ENCODE measurements at places on chromosomes 16 and 17.

DNA sequence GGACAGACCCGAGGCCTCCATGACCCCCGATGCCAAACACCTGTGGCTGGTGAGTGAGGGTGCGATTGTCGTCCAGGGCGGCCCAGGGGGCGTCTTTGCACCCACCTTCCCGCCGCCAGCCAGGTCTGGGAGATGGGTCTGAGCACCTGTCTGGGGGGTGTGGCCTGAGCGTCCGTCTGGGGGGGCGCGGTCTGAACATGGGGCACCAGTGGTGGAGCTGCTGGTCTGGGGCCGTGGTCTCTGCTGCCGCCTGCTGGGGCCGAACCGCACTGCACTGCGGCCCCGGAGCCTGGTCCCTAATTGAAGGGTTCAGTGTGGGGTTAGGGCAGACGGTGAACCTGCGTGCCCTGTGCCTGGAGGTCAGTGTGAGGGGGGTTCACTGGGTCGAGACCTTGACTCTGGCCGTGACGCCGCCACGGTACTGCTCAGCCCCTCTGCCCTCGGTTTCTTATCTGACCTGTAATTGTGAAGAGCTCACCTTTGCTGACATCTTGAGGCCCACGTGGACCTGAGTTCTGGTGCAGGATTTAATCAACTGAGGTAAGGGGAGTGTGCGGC is 12.6 kb upstream of the TCF25 start:
- peak; percentile 24 for DNase-seq

DNA sequence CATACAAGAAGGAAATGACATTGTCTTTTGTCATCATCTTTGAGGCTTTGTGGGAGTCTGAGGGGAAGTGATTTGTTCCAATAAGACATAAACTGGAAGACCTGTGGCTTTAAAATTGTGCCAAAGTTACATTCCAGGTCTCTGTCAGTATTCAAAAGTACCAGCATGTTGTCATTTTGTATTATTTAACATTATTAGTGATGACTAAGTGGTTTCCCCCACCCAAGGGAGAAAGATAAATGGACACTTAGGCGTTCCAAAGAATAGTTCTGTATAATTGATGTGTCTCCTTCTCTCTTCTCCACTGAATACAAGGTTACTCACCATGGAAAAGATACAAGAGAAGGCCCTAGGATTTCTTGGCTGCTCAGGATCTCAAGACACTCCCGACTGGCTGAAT is 3.8 kb downstream of the CFAP97D1 start:
- DNase-seq, result peak; percentile 86

- no peak for DNase-seq
These were observed 1.5 kb downstream of the LIMD2 start for GRCh38 chr17:63698381-63698885.

DNA sequence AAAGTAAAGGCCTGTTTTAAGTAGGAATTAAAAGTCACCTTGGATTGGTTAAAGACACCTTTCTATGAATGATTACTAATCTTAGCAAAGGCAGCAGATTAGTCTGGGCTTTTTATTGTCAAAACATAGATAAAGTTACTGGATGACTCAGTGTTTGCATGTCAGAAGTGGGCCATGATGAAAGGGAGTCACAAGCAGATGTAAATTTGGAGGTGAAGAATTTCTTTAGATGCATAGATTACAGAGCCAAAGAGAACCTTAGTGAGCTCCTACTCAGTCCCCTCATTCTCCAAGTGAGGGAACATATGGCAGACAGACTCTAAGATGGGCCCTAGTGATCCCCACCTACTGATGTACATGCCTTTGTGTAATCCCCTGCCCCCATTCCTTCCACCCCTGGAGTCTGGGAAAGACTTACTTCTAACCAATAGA is 124.5 kb downstream of the HS3ST3A1 start:
- peak; percentile 38 for DNase-seq

- DNase-seq, result no peak
These were observed 42.1 kb downstream of the AIPL1 start for GRCh38 chr17:6392609-6393350.

DNA sequence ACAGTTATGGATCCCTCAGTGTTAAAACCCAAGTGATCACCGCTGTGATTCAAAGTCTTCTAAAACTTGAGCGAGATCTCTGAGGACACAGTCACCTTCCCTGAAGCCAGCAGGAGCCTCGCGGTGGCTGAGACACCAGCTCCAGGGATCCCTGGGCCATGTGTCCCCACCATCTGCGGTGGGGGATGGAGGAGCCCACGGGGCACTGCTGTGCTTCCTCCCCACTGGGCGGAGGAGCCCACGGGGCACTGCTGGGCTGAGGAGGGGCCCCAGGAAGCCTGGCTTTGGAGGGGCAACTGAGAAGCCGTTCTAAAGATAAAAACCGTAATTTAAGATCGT is 65.7 kb upstream of the METRNL start:
- no peak for DNase-seq

- DNase-seq, result no peak
These were observed 12.8 kb downstream of the CANT1 start for GRCh38 chr17:78996781-78997201.

GRCh38 chr17:8087075-8087951 is at the start of gene ALOX12B:
Gene ALOX12B, minus strand, starts transcription at chr17:8087716. Its CDS starts 274 bp downstream, at chr17:8087442.
- no peak for DNase-seq

DNA sequence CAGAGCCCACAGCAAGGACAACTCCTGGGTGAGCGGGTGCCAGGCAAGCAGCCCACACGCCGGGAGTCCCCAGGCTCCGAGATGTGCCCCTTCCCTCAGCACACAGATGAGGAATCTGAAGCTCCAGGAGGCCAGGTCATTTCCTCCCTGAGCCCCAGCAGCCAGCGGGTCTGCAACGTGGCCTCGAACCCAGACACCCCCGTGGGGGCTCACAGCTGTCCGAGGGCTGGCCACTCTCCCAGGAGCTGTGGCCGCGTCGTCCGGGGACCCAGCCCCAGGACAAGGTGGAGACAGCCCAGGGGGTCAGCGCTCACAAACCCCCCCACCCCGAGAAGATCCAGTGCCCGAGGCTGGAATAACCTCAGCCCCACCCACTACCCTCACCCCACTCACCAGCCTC is 17.4 kb upstream of the C1QTNF8 start:
- DNase-seq, result no peak

GRCh38 chr17:45277992-45278391 is 16.1 kb upstream of the SPATA32 start:
- peak; percentile 30 for DNase-seq

- peak; percentile 81 for DNase-seq
These were observed 4.6 kb downstream of the GAN start for GRCh38 chr16:81319221-81319912.

- DNase-seq, result no peak
These were observed 10.6 kb downstream of the RMI2 start for GRCh38 chr16:11355862-11356261.

DNA sequence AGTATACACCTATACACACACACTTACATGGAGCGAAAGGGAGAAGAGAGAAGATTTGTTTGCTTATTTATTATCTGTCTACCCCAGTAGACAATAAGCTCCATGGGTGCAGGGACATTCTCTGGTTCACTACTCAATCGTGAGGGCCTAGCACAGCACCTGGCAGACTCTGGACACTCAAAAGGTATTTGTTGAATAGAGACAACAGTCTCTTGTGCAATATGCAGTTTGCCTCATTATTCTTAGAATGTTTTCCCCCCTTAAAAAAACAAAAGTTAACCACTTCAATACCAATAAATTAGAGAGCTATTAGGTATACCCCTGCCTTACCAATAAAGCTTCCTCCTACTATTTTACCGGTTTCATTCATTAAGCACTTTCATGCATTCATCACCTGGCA is 2.0 kb downstream of the AKAP10 start:
- DNase-seq, result no peak

DNA sequence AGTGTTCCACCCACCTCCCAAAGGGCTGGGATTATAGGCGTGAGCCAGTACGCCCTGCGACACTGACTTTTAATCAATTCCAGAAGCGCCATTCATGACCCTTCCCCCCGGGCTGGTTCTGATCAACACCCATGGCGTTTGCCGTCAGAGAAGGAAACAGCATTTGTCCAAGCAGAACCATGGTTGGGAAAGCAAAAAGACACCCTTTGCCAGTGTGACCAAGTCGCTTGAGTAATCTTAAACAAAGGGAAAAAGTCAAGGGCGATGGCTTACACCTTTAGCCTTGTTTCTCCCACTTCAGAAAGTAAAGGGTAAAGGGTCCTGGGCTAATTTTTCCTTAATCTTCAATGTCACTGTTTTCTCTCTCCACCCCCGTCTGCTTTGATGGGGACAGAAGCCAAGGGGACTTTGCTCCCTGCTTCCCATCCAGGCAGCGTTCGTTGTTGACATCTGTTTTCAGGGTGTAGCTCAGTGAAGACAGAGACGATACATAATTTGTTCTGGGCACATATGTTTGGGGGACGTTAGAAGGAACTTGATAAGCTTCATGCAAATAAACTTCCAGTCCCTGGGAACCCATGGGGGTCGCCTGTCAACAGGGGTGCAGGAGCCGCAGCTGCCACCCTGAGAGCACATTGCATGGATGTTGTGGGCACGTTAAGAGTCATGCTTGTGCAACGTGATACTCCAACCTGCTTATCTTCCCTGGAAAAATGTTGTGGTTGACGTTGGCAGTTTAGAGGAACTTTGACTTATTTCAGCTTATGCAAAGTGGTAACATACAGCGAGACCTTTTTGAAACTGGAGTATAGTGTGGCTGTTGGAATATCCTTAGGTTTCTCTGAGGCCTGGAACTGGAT is 50.6 kb upstream of the TANGO6 start:
- DNase-seq, result peak; percentile 55

- no peak for DNase-seq
These were observed 5.6 kb downstream of the RFWD3 start for GRCh38 chr16:74661064-74661463.

GRCh38 chr17:40610359-40610758 is 37.3 kb downstream of the SMARCE1 start:
- no peak for DNase-seq

DNA sequence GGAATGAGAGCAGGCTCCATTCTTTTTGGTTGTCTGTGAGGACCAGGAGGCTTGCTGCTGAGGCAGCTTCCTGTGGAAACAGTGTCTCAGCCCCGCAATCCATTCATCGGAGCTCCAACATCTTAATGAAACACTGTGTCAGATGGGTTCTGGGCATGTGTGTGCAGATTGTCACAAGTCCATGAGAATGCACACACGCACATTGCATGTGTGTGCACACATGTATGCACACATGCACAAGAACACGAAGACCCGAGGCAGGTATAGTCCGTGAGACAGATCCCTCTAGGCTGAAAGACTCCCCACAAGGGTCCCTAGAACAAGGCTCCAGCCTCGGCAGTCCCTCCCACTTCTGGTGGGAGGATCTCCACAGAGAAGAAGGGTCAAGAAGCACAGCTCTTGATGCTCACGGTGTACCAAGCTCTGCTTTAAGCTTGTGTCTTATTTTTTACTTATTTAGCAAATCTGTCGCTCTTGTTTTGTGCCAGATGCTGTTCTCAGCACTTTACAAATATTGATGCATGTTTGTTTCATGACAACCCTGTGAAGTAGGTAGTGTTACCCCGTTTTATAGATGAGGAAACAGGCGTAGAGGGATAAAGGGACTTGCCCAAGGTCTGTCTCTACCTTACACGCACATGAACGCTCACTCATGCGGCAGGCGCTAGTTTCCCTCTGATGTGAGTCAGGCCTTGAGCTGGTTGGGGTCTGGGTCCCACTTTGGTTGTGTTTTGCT is 213.1 kb downstream of the SEC14L1 start:
- no peak for DNase-seq

- peak; percentile 43 for DNase-seq
These were observed 15.8 kb upstream of the AKTIP start for GRCh38 chr16:53518550-53519416.

- DNase-seq, result no peak
These were observed 35.2 kb upstream of the ATP2C2 start for GRCh38 chr16:84332975-84333684.

DNA sequence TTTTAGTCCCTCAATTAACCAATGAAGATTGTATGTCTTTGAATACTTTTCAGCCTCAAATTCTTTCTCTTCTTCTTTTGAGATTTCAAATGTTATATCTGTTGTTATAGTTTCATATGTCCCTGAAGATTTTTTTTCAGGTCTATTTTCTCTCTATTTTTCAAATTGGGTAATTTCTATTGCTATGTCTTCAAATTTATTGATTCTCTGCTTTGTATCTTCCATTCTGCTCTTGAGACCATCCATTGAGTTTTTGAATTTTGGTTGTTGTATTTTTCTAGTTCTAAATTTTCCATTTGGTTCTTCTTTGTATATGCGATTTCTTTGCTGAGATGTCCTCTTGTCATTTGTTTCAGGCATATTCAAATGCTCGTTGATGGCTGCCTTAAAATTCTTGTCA is 26.7 kb downstream of the MAP2K6 start:
- DNase-seq, result no peak

DNA sequence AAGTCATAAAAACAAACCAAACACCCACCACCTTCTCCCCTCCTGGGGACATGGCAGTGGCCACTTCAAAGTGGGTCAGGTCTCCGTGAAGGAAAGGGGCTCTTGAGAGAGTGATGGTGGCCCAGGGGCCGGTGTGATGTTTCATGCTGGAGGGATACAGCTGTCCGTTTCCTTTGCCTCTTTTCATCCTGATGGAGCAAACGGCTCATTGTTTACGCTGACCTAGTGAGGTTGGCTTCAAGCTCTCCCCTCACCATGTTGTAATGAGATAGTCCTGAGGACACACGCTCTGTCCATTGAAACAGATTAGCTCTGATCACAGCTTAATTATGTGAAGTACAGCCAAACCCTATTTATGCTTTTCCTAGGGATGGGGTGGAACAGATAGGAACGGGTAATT is 34.2 kb downstream of the CDH13 start:
- no peak for DNase-seq

DNA sequence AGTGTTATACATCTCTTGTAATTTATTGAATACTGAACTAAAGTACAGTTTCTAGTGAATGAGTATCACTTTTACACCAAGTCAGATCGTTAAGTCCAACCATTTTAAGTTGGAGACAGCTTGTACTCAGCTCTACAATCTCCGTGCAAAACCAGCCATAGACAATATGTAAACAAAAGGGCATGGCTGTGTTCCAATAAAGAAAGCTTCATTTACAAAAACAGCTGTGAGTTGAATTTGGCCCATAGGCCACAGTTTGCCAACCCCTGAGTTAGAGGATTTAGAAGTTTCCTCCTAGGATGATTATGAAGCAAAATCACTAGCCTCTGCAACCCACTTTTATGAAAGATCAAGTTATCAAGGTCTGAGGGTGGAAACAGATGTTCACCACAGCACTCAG is 105.7 kb upstream of the RCVRN start:
- DNase-seq, result no peak

DNA sequence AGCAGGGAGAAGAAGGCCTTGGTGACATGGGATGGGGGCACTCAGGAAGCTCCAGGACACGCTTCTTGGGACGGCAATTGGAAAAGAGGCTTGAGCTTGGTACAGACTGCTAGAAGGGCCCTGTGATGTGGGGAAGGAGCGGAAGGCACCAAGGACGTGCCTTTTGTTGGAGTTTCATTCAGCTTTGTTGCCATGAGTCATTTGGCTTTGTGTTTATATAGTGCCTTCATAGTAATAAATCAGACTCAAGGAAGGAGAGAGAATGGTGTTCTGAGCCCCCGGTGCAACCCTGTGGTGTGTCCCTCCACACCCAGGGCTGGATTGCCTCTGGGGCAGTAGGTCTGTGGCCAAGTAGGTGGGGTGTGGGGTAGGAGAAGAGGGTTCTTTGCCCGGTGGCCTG is 7.4 kb upstream of the TBX4 start:
- DNase-seq, result no peak

- no peak for DNase-seq
These were observed 128.3 kb downstream of the SOCS1 start for GRCh38 chr16:11127610-11128195.

Measured in AG10803 (cell line).